ENCODE measurements at places on chromosomes 16 and 17.

- no peak for DNase-seq
Observed at GRCh38 chr16:1261131-1261892, 5.4 kb downstream of the TPSD1 start.

- no peak for DNase-seq
Observed at GRCh38 chr17:3683054-3683511, 12.9 kb downstream of the P2RX5 start.

GRCh38 chr17:48441231-48441711 is 11.3 kb upstream of the SKAP1 start:
- DNase-seq, result no peak

DNA sequence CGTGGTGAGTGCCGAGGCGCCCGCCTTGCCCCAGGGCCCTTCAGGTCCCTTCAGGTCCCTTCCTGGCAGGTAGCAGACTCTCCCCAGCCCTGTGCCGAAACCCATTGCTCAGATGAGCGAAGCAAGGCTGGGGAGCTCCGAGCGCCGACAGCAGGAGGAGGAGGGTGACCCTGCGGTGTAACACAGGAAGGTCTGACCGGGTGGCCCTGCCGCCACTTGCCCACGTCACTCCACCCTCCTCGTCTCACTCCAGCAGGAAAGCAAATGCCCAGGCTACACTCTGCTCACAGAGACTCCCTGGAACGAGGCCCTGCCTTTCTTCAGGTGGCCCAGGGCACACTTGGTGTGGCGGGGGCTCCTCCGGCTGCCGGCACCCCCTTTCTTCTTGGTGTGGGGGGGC is 57.2 kb downstream of the ACTG1 start:
- DNase-seq, result no peak

DNA sequence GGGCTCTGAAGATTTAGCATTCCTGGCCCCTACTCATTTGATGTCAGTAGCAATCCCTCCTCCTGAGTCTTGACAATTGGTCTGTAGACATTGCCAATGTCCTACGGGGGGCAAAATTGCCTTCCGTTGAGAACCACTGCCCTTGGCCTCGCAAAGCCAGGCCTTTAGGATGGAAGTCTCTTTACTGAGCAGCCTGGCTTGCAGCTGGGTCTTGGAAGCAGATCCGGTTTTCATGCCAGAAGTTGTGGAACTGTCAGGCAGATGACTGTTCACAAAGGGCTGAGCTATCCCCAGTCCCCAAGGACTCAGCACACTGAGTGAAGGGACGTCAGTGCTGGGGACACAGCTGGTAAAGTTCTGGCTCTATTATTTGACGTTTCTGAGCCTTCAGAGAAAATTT is 83.2 kb downstream of the WSCD1 start:
- no peak for DNase-seq

- DNase-seq, result no peak
Observed at GRCh38 chr17:43446773-43447172, 37.0 kb upstream of the DHX8 start.

GRCh38 chr17:31320241-31320640 is 1.2 kb downstream of the EVI2A start:
- no peak for DNase-seq

DNA sequence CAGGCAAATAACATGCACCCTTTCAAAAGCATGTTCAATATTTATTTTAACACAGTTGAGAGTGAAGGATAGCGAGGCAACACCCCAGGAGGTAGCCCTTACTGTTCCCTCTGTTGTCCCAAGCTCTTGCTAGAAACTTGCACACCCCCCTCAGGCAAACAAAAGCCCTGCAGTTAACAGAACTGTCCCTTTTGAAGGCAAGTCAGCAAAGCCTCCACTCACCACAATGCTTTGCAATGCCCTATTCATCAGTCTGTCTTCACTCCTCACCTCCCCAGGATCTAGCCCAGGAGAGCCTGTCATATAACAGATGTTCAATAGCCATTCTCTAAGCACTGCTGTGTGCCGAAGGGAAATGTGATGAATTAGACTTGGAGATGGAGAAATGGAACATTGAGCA is 3.5 kb upstream of the CNEP1R1 start:
- DNase-seq, result no peak

DNA sequence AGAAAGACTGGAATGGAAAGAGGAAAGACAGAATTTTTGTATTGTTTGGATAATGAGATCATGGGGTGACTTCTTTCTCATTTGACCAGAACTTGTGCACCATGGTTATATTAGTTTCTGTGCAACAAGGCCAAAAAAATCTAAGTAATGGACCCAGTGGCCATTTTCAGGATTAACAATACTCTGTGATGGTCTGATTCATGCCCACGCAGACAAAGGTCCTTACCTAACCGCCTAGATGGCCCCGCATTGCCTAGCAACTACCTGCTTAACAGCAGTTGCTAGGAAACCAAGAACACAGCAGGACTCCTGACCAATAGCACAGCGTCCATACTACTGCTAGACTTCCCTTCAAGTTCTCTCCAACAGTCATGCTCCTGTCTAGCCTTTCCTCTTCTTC is 22.4 kb downstream of the MIS12 start:
- no peak for DNase-seq

- no peak for DNase-seq
Observed at GRCh38 chr16:87951552-87952538, 611 bp downstream of the BANP start.

DNA sequence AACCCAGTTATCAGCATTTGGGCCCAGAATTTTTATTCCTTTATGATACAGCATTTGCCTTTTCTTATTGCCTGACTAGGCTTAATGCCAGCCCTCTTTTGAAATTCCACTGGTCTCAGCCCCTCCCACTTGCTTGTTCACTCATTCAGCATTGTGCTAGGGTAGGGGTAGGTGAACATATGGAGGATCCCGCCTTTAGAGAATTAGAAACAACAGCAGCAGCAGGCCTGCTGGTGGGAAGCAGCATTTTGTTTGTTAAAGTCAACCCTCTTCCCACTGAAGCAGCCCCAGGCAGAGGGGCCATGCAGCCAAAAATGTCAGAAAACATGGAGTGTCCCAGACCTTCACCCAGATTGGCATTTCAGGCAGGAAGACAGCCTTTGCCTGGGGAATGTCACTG is 1355.2 kb downstream of the CDH8 start:
- no peak for DNase-seq

DNA sequence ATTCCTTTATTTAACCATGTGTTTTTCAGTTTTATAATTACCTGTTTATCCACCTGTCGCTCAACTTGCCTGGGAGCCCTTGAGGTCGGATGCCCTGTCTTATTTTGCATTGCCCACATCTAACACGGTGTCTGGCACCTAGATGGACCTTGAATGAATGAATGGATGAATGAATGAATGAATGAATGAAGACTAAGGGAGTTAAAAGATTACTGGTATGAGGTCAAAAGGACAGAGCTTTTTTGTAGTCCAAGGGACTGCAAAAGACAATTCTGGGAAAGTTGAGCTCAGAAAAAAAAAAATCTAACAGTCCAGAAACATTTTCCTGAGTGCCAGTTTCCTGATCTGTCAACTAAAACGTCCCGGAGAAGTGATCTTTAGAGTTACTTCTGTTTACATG is 244.6 kb upstream of the MYOCD start:
- DNase-seq, result no peak

GRCh38 chr16:72666267-72666666 is 381.7 kb downstream of the ZFHX3 start:
- no peak for DNase-seq

DNA sequence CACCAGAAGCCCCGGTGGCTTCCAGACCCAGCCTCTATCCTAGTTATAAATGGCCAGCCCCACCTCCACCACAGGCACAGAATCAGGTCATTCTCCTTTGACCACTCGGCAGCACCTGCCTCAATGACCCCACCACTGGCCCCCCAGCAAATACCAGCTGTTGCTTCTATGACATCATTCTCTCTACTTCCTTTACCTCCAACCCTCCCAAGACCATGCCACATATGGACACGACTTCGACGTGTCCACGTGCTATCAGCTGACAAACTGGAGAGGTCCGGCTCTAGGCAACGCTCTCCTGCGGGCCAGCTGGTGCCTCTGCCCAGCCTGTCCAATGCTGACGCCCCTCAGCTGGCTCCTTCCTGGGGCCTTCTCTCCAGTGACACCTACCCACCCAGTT is 5.9 kb downstream of the ALYREF start:
- DNase-seq, result no peak

- DNase-seq, result no peak
Observed at GRCh38 chr17:83199500-83200201, 120.2 kb downstream of the METRNL start.

DNA sequence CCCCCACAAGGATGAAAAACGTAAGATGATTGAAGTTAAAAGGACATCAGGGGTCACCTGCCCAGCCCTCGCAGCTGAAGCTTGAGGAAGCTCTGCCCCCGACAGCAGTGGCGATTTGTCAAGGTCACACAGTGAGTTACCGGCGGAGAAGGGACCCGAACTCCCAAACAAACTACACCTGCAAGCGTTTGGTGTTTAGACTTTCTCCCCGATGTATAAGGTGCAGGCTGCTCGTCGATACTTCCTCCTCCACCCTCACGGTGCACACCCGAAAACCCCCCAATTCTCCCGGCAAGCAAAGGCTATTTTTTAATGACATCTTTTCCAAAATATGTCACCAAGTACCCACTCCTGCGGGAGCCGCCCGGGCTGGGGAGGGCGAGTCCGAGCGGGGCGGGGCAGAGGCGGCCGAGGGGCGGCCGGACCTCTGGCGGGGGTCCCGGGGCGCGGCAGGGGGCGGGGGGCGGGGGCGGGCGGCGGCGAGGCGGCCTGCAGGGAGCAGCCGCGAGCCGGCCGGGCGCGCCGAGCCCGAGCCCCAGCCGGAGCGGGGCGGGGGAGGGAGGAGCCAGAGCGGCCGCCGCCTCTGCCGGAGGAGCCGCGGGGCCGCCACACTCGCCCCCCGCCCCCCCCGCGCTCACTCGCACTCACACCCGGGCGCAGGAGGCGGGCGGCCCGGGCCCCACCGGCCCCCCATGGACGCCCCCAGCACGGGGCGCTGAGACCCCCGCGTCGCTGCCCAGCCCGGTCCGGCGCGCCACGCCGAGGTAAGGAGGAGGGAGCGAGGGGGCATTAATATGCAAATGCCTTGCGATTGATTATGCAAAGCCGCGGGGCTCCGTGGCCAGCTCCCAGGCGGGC is at the start of gene THRA:
TSS of gene THRA (plus strand) at position 637 of the 858 bp plus-strand sequence. CDS start 11,524 bp downstream, outside the sequence.
- no peak for DNase-seq

DNA sequence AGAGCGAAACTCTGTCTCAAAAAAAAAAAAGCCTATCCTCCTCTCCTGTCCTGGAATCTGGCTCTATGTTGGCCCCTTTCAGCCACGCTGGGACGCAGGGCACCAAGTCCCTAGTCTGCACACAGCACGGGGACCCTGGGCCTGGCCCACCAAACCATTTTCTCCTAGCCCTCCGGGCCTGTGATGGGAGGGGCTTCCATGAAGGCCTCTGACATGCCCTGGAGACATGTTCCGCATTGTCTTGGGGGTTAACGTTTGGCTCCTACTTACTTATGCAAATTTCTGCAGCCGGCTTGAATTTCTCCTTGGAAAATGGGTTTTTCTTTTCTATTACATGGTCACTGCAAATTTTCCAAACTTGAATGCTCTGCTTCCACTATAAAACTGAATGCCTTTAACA is 12.6 kb upstream of the GPT2 start:
- no peak for DNase-seq

GRCh38 chr16:14628806-14629611 is 1.1 kb downstream of the PARN start:
- DNase-seq, result no peak

DNA sequence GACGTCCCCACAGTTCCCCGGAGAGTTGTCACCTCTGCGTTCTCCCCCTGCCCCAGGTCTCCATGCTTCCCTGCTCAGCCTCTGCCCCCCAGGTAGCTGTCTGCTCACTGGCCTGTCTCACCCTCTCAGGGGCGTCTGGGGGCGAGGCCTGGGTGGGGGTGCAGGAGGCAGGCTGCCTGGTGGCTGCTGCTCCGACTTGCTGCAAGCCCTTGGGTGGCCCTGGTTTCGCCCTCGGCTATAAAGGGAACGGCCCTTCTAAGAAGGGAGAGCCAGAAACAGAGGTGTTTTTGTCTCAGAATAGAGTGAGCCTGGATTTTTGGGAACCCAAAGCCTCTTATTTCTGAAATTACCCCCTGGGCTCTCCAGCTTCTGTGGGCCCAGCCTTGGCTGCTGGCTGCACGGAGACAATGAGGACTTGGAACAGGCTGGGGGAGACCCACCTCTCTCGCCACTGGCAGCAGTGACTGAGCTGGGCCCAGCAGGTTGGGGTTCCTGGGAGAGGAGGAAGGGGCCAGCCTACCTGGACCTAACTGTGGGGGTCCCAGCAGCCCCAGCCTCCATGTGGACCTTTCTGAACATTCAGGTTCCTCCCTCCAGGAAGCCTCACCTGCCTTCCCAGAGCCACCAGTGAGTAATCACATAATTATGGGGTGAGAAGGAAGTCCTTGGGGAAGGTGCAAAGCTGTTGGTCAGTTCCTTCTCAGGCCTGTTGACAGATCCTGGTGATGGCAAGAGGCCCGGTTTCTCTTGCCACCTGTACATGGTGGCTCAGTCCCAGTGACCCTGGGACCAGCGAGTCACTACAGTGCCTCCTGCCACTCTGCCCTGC is 15.5 kb upstream of the SPNS2 start:
- no peak for DNase-seq

DNA sequence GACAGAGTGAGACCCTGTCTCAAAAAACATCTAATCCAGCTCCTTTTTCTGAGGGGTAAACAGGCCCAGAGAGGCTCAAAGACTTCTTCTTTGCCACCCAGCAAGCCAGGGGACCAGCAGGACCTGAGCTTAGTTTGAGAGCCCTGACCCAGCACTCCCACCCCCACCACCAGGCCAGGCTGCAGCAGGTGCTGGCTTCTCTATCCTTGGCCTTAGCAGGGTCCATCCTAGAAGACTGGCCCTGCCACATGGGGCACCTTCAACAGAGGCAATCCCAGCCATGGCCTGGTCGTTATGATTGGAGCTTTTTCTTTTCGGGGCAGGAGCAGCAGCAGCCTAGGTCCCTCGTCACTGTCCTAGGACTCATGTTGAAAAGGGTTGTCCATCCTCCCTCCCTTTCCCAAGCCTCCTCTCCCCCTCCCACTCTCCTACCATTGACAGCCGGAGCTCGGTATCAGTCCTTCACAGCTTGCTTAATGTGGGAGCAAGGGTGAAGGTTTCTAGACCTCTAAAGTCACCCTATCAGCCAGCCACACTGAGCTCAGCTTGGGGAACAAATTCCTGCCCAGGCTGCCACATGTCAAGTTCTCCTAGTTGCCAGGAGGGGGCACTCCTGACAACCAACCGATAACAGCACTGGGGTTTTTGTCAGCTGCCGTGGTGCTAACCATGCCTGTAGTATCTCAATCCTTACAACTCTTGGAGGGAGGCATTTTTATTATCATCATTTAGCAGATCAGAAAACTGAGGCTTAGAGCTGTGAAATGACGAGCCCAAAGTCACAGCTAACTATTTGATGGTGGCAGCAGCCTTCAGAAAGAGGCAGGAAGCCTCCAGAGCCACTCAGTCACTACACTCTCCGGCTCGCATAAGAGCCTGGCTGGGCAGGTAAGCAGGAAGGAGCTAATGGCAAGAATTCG is 11.2 kb downstream of the MRPL27 start:
- DNase-seq, result no peak

Measured in NCI-H1048 (cell line).